Stimulated activated CD4-positive, alpha-beta T cell treated with anti-CD3 and anti-CD28 coated beads, Interleukin-1b, Interleukin-23, amount 100 ng/mL, for 1 hour (primary cell): ENCODE measurements at places on chromosomes 11 and 22.

DNA sequence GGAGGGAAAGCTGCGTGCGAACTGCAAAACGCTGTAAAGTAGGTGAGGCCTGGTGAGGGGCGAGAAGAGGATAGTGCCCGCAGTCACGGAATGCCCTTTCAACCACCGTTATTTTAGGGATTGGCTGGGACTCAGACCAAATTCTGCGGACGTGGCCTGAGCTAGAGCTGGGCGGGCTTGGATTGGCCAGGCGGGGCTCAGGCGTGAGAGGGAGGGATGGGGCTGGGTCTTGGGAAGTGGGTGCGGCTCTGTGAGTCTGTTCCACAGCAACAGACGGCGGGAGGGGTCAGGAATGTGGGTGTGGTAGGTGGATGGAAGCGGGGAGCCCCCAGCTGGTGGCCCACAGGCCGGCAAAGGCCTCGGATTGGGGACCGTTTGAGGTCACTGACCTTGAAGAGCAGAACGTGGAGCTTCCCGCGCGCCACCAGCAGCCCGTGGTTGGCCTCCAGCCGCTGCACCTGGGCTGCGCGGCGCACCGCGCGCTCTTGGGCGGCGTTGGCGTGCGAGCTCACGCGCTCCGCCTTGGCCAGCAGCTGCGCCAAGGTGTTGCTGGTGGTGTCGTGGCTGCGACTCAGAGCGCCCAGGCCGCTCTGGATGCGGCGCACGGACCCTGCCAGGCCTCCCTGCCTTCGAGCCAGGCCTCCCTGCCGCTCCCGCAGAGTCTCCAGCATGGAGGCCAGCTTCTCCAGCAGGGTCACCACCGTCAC, 444 bp downstream of the CAVIN3 start:
- no peak for DNase-seq

DNA sequence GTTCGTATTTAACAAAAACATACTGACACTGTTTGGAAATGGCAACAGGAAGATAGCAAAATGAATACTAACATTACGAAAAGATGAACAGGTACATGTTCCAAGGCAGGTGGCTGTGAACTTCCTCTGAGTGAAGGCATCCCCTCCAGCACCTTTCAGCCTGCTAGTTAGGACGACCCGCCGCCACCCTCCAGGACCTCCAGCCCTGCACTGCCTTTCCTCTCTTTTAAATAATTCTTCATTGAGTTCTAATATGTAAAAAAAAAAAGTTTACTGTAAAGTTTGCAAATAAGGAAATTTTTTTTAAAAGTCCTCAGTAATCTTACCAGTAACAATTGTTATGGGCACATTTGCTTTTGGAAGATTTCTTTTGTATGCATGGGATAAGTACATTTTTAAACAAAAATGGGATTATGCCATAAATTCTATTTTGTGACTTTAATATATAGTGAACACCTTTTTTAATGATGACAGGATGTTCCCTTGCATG, 6.0 kb downstream of the NEAT1 start:
- DNase-seq: no peak

GRCh38 chr11:17496406-17496805, 19.8 kb upstream of the ABCC8 start:
- DNase-seq: no peak

DNA sequence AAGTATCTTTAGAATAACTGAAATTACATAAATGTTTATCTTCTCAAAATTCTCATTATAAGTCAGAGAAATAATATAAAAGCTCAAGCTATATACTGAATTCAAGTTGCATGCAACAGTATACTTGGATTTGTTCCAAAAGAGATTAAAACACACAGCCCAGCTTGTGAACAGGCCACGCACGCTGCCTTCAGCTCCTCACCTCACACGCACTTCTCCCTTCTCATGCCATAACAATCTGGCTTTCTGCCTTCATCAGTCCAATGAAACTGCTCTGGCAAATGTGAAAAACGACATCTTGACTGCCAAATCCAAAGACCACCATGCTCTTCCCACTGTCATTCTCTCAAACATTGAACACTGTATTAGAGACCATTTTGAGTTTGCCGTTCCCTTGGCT, 22.1 kb downstream of the ATP6V1E1 start:
- DNase-seq: no peak

DNA sequence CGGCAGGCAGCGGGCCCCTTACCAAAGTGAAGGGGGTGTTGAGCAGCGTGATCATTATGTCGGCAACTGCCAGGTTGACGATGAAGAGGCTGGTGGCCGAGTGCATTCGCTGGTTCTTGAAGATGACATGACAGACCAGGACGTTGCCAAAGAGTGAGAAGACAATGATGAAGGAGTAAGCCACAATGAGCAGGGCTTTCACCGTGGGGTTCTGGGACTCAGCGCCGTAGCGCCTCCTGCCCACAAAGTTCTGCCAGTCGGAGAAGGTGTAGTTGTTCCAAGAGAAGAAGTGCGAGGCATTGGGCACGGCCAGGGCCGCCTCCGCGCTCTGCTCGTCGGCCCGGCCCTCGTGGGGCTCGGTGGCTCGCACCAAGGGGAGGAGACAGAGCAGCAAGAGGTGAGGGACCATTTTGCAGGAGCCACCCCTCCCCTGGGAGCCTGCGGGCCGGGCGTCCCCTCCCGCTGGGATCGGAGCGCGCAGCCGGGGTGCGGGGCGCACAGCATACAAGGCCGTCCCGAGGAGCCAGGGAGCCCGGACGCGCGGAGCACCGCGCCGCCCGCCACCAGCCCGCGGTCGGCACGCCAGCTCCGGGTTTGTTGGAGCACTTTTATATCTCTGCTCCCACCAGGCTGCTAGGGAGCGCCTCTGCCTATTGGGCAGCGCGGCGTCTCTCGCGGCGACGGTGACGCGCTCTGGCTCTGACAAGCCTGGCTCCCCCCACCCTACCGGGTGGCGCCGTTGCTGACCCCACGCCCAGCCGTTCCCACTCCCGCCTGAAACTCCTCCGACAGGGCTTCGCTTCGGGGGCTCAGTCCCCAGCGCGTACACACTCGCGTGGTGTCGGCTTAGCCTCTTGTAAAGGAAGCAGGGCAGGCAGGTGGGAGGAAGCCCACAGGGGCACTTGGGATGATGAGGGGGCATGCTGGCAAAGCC, at the start of gene GPR83:
GPR83 (minus strand) TSS at position 581 of the 934 bp plus-strand sequence; CDS start at position 409, 172 bp downstream.
- DNase-seq: no peak

GRCh38 chr22:49936973-49937757, 18.7 kb downstream of the CRELD2 start:
- DNase-seq: no peak

DNA sequence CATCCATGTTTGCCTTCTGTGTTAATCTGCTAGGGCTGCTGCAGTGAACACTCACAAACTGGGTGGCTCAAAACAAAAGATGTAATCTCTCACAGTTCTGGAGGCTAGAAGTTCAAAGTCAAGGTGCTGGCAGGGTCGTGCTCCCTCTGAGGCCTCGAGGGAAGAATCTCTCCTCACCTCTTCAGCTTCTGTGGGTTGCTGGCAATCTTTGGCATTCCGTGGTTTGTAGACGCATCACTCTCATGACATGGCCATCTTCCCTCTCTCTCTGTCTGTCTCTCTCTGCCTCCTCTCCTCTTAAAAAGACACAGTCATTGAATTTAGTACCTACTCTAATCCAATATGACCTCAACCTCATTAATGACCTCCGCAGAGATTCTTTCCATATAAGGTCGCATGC, 78.8 kb downstream of the TSPAN18 start:
- DNase-seq: no peak

- no peak for DNase-seq
Observed at GRCh38 chr22:30667107-30667493, 575 bp downstream of the DUSP18 start.

DNA sequence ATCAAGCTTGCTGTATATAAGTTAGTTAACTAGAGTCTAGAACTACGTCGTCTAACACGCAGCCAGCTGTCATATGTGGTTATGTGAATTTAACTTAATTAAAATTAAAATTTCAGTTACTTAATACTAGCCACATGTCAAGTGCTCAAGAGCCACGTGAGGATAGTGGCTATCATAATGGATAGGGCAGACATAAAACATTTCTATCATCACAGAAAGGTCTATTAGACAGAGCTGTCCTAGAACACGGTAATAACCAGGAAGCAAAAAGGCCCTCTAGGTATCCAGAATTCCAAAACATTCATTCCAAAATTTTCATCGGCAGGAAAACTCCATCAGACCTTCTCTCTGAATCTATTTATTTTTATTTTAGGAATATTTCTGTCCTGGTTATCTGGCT, 123.9 kb downstream of the RBFOX2 start:
- DNase-seq: no peak

DNA sequence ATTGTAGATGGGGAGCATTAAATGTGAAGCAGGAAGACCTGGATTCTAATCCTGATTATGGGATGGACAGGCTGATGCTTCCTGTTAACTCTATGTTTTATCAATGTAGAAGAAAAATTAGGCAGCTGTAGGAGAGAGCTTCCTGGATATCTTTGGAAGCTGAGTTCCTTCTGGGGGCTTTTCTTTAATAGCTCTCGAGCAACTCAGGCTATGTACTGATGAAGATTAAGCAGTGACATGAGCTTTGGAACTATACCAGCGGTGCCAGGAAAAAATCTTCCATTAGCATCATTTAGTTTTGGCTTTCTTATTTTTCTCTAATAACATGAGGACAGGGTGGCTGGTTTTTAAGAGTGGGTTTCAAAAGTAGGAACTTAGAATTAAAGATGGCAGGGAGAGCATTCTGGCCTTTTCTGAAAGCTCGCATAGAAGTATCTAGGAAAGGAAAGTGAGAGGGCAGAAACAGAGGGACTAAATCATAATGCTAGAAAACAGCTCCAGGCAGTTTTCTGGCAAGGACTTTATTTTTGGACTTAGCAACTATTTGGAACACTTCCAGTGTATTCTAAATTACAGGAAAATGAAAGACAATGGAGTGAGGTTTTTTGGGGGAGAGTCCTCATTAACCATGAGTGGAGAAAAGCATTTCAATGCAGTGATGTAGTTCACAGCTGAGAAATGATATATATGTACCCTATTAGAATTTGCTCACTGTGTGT, 69.2 kb upstream of the RRM1 start:
- DNase-seq: no peak
